ENCODE measurements at places on chromosomes 7 and 10. TPM values are rescaled to one million over a fixed set of nuclear protein-coding genes. Genes with fewer than 3 reads are reported as not detected.
A peak's percentile ranks its signal among the peaks of the same experiment; 100 is the strongest.

Gene ST8SIA6
- polyA plus RNA-seq = not detected

Gene RSBN1L
- 9.6 TPM for polyA plus RNA-seq

DNA sequence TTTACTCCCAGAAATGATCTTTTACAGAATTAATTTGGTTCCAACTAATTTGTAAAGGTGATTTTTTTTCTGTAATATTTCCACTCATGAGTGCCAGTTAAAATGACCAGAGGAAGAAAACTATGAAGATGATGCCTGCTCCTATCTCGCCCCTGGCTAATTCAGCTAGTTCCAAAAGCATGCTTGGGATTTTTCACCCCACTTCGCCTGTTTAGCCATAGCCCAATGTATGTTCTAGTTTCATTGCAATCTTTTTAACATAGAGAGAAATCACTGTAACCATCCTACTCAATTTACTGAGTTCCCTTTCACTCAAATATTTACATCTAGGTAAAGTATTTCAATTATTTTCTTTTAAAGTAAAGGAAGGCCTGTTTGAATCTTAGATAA, 23.0 kb upstream of the STK17A start:
- no peaks in the 10 kb centered on the region for H3K27me3 ChIP-seq
- H3K4me1 ChIP-seq = peaks cover 7% of the 10 kb centered on the region
- no peaks in the 10 kb centered on the region for H3K36me3 ChIP-seq

- DNase-seq = no peak
- no peak overlapping the region for H3K4me3 ChIP-seq
- no peaks in the 10 kb centered on the region for H3K27me3 ChIP-seq
- peaks cover 29% of the 10 kb centered on the region for H3K4me1 ChIP-seq
- H3K36me3 ChIP-seq = no peaks in the 10 kb centered on the region
- H3K27ac ChIP-seq = no peak overlapping the region
Observed at GRCh38 chr7:30351724-30352123, 67.3 kb downstream of the ZNRF2 start.

DNA sequence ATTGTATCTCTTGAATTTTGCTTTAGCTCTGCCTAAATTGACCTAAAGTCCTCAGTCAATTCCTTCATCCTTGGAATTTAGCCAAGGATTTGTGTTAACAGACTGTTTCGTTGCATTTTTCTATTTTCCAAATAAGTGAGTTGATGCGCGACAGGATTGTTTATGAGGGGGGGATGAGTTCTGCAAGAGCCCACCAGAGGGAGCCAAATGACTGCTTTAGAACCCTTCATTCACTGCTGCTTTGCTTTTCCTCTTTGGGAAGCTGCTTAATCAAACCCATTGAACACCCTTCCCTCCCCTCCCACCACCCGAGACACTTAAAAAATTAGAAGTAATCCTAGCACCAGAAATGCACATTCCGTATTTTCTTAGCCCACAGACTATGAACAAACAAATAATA, 33.7 kb upstream of the PTF1A start:
- DNase-seq = no peak
- peak overlapping the region; percentile 33 for H3K4me3 ChIP-seq
- H3K27me3 ChIP-seq = peaks cover 4% of the 10 kb centered on the region
- H3K36me3 ChIP-seq = no peaks in the 10 kb centered on the region
- peaks cover 6% of the 10 kb centered on the region for H3K4me1 ChIP-seq

- H3K4me1 ChIP-seq = no peaks in the 10 kb centered on the region
- H3K36me3 ChIP-seq = no peaks in the 10 kb centered on the region
- H3K4me3 ChIP-seq = no peak overlapping the region
- H3K27me3 ChIP-seq = no peaks in the 10 kb centered on the region
- H3K27ac ChIP-seq = no peak overlapping the region
- DNase-seq = no peak
Observed at GRCh38 chr7:112888781-112889180, 98.6 kb upstream of the TMEM168 start.

DNA sequence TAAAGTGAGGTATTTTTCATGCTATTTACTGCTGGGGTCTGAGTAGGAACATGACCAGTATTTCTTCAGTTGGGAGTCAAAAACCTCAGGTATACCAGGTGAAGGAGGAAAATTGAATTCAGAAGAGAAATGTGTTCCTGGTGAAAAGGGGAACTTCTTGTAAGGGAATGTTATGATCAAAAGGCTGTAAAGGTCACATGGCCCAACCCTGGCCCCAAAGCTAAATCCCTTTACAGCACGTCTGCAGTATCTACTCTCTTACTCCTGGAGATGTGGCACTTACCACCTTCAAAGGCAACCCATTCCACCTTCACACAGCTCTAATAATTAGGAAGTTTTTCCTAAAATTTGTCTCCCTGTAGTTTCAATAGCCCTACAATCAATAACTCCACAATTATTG, 15.2 kb downstream of the PIK3AP1 start:
- H3K36me3 ChIP-seq = no peaks in the 10 kb centered on the region
- no peak for DNase-seq
- H3K27me3 ChIP-seq = no peaks in the 10 kb centered on the region

- no peak for DNase-seq
- H3K4me3 ChIP-seq = no peak overlapping the region
- H3K27me3 ChIP-seq = no peaks in the 10 kb centered on the region
- no peaks in the 10 kb centered on the region for H3K36me3 ChIP-seq
- H3K27ac ChIP-seq = no peak overlapping the region
Observed at GRCh38 chr7:14430926-14431325, 441.5 kb upstream of the ETV1 start.

DNA sequence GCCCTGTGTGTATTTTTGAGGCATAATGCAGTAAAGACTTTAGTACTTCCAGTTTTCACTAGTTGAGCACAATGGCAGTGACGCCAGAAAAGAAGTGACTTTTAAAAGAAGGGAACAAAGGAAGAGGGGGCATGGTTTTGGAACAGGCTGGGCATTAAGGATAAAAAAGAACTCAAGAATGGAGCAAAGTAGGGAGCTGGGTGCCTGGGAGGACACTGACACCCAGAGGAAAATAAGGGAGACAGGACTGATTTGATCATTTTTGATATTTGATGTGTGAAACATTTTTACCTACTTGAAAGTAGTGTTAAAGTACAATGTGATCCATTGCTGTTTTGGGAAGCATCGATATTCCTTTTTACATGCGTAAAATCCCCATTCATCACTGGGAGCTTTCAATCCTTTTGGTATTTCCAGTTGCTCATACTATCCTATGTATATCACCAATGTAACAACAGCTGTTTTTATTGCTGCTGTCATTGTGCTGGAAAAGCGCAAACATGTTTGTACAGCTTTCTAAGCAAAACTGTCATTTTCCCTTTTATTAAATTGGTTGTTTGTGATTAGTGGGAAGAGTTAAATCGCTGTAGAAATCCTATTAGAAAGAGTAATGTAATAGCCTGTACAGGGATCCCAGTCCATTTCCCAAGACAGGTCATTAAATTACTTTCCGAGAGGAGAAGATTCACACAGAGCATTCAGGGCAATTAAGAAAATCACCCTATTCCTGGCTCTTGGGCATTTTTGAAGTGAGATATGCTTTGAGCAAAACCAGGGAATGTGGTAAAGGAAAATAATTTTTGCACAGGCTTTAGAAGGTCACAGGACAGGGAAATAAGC, 85.2 kb downstream of the ADAM12 start:
- no peak overlapping the region for H3K4me3 ChIP-seq
- DNase-seq = no peak
- H3K36me3 ChIP-seq = no peaks in the 10 kb centered on the region
- H3K27me3 ChIP-seq = no peaks in the 10 kb centered on the region
